Mesendoderm (in vitro differentiated cells): ENCODE measurements at places on chromosomes 7 and 10.

DNA sequence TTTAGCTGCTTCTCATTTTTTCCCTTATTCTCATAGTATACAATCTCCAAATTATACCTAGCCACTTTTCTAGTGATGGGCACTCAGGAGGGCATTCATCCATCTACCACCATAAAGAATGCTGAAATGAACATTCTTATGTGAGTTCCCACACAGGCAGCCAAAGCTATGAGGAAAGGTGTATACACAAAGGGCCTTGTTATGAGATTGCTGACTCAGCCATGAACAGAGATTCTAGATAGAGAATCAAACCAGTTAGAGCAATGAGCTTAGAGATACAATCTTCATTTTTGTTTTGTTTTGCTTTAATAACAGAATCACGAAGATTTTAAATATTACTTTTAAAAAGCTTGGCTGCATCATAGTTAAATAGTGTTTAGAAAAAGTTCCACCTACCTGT lies 54.8 kb upstream of the TNKS2 start:
- no peak overlapping the region for H3K4me3 ChIP-seq
- no peak overlapping the region for H3K27ac ChIP-seq
- H3K4me1 ChIP-seq: no peaks in the 10 kb centered on the region
- H3K36me3 ChIP-seq: no peaks in the 10 kb centered on the region

GRCh38 chr7:40165216-40165615 lies 30.4 kb downstream of the SUGCT start:
- no peaks in the 10 kb centered on the region for H3K27me3 ChIP-seq
- no peak overlapping the region for H3K27ac ChIP-seq
- no peaks in the 10 kb centered on the region for H3K36me3 ChIP-seq
- H3K4me3 ChIP-seq: no peak overlapping the region
- no peaks in the 10 kb centered on the region for H3K4me1 ChIP-seq
- no peak for DNase-seq

GRCh38 chr7:64686493-64687184 lies 20.7 kb downstream of the ZNF107 start:
- H3K27me3 ChIP-seq: no peaks in the 10 kb centered on the region
- H3K27ac ChIP-seq: no peak overlapping the region
- H3K4me3 ChIP-seq: no peak overlapping the region
- DNase-seq: no peak
- no peaks in the 10 kb centered on the region for H3K4me1 ChIP-seq

GRCh38 chr7:32914184-32914583 lies 22.6 kb upstream of the KBTBD2 start:
- no peak for DNase-seq
- H3K4me3 ChIP-seq: no peak overlapping the region
- H3K27ac ChIP-seq: no peak overlapping the region
- peaks cover 3% of the 10 kb centered on the region for H3K36me3 ChIP-seq
- H3K4me1 ChIP-seq: no peaks in the 10 kb centered on the region
- H3K27me3 ChIP-seq: no peaks in the 10 kb centered on the region

DNA sequence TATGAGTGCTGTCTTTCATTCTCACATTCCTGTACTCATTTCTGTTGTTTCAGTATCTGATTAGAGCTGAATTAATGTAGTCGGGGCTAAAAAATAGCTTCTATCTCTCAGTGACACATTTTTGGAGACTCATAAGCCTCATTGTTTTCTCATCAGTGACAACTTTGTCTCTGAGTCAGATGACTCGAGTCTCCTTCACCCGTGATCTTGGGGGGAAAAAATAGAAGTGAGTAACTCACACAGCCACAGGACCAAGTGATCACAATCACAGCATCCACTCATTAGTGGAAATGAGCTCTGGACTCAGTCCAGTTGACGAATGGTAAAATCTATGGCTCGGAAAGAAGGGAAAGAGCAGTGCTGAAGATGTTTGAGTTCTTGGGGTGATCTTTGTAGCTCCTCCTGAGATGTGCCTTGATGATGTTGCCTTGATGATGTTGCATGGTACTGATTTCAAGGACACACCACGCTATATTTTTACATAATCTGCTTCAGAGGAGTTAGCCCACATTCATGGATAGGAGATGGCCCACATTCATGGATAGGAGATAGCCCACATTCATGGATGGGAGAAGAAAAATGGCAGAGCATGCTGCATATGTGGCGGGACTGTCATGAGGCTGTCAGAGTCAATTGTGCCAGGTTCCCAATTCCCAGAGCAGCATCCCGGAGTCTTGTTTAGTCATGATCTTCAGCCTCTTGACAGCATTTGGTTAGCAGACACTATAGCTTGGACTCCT lies 214.7 kb downstream of the CELF2 start:
- no peak overlapping the region for H3K4me3 ChIP-seq
- H3K36me3 ChIP-seq: no peaks in the 10 kb centered on the region
- no peak overlapping the region for H3K27ac ChIP-seq
- no peak for DNase-seq
- no peaks in the 10 kb centered on the region for H3K27me3 ChIP-seq
- no peaks in the 10 kb centered on the region for H3K4me1 ChIP-seq

GRCh38 chr7:122543891-122544290 lies 155.0 kb downstream of the RNF133 start:
- no peak overlapping the region for H3K4me3 ChIP-seq
- H3K4me1 ChIP-seq: no peaks in the 10 kb centered on the region
- H3K27ac ChIP-seq: no peak overlapping the region
- no peak for DNase-seq
- H3K36me3 ChIP-seq: no peaks in the 10 kb centered on the region

DNA sequence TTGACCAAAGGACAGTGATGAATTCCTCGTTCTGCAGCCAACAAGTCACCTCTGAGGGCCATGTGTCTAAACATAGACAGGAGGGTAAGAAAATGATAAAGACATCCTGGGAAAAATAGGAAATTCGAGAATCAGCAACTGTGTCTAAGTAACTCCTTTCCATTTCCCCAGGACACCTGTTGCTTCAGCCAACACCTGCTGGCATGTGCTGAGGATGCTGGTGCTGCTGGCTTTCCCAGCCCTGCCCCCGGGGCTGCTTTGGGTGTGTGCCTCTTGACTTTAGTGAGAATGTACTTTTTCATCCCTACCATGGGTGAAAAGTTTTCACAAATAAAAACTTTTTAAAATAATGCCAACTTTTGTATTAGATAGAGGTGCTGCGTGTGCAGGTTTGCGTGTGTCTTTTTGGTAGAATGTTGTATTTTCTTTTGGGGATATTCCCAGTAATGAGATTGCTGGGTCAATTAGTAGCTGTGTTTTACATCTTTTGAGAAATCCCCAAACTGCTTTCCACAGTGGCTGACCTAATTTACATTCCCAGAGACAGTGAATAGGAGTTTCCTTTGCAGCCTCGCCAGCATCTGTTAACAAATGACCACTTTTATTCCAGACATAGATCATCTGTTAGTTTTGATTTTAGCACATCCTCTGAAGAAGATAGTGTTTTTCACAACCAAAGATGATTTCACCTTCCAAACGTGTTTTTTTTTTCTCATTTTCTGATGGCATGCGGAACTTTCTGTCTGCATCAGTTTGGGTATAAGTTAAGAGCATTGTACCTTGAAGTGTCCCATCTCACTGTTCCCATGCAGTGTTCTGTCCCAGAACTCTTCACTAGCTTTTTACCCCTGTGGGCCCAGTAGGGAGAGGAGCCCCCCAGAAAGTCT lies 104.2 kb upstream of the ACBD5 start:
- no peak overlapping the region for H3K27ac ChIP-seq
- no peak overlapping the region for H3K4me3 ChIP-seq
- H3K4me1 ChIP-seq: no peaks in the 10 kb centered on the region
- H3K27me3 ChIP-seq: no peaks in the 10 kb centered on the region
- H3K36me3 ChIP-seq: no peaks in the 10 kb centered on the region

DNA sequence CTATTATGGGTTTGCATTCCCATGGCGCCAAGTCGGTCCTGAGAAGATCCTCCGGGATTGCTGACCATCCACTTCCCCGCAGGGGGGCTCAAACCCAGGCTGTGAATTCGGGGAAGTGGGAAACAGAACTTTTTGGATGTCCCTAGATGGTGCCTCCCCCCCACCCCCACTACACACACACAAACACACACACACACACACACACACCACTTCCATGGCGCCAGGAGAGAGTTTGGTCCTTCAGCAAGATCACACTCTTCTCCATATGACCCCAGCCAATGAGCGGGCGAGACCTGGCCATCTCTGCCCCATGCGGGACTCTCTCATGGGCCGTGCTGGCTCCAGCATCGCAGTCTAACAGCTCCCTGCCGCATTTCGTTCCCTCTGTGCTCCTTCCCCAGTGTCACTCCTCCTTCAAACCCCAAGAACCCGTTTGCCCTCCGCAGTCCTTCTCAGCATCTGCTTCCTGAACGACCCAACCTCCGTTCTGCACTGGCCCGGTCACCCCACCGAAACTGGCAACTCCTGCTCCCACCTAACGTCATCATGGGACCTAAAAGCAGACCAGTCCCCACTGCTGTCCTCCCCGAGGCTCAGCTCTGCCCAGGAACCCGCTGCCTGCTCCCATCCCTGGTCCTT lies 32.1 kb upstream of the TNRC18 start:
- H3K4me1 ChIP-seq: no peaks in the 10 kb centered on the region
- no peaks in the 10 kb centered on the region for H3K27me3 ChIP-seq
- no peak overlapping the region for H3K4me3 ChIP-seq
- no peak overlapping the region for H3K27ac ChIP-seq
- H3K36me3 ChIP-seq: no peaks in the 10 kb centered on the region
